MG63 (cell line): ENCODE measurements at places on chromosomes 12 and 14. TPM values are rescaled to one million over a fixed set of nuclear protein-coding genes. Genes with fewer than 3 reads are reported as not detected.

- no peak for DNase-seq
Observed at GRCh38 chr14:93715279-93715927, 72.9 kb downstream of the PRIMA1 start.

- DNase-seq: peak; percentile 37
Observed at GRCh38 chr12:121252712-121253345, 42.9 kb downstream of the P2RX4 start.

GRCh38 chr14:63881926-63882325, 29.1 kb downstream of the SYNE2 start:
- no peak for DNase-seq

- no peak for DNase-seq
Observed at GRCh38 chr12:82015623-82016347, 256.6 kb upstream of the PPFIA2 start.

GRCh38 chr14:53542732-53543131, 389.6 kb upstream of the DDHD1 start:
- no peak for DNase-seq

GRCh38 chr12:51009056-51009440, 17.1 kb downstream of the SLC11A2 start:
- DNase-seq: no peak

DNA sequence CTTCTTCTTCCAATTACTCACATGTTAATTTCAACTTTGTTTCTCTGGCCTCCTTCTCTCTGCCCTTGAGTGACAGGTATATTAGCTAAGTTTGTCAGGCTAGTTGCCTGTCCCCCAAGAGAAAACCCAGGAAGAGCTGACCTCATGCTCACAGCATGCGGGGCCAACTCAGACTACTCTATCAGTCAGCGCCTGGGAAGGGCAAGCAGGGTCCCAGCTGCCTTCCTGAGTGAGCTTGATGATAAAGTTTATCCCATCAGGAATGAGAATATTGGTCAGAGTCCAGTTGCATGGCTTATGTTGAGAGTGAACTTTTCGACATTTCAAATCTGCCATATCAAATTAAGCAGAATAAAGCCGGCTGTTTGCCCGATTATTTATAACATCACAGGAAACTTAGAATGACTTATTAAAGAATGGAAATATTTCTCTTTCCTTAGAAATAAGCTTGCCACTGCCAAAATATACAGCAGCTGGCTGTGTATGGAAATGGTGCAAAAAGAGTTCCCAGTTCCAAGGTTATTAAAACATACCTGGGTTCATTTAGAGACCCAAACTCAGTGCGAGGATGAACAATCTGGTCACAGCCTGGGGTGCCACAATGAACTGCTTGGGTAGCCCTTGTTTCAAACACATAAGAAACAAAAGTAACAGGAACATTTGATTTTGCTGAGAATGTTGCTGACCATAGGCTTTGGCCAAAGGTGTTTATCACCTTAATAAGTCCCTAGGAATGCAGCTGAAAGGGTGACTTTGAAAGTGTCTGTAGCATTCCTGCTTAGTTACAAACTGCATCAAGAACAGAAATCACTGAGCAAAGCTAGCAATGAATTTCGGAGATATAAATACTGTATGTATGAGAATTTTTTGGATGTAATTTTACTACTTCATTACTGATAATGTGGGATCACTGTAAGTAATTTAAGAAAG, 1553.8 kb upstream of the FLRT2 start:
- DNase-seq: no peak

DNA sequence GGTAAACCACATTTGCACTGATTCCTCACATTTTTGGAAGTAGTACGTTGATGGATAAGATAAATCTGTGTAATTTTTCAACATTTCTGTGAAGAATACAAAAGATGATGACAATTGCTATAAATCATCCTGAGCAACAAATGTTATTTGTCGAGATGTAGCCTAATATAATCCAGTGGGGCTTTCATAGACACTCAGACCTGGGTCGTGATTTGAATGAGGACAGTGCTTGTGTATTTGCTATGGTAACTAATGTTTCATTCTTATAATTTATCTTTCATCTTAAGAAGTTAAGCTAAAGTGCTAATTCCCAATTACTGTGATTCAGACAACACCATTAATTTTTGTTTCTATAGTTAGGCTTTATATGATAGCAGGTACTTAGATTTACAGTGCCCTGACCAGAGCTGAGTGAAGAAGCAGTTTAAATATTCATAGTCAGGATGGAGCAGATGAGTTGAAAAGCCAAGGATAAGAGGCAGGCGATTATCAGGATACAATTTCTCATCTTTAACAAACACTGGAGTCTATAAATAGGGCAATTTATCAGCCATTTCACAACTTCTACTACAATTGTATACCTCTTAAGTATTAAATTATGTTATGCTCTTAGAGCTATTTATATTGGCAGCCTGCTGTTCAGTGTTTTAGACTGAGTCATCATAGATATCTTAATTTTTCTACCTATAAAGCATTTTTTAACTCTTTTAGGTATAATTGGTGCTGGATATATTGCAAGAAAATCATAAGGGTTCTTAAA, 359.9 kb downstream of the TRHDE start:
- DNase-seq: no peak

GRCh38 chr12:88393017-88393767, 187.1 kb downstream of the KITLG start:
- no peak for DNase-seq

DNA sequence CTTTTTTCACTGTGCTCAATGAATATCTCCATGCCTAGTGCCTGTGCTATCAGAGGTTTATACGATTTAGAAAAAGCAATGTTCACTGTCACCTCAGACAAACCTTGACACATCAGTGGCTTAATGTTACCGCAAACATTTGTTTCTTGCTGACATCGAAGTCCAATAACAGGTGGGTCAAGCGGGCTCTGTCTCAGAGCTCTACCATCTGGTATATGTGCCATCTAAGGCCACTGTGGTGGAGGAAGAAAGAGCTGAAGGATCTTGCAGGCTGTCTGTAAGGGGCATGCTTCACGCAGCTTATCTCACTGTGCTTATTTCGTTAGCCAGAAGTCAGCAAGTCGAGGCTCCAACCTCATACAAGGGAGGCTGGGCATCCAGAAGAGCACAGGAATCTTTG, 189.5 kb upstream of the NTF3 start:
- no peak for DNase-seq

DNA sequence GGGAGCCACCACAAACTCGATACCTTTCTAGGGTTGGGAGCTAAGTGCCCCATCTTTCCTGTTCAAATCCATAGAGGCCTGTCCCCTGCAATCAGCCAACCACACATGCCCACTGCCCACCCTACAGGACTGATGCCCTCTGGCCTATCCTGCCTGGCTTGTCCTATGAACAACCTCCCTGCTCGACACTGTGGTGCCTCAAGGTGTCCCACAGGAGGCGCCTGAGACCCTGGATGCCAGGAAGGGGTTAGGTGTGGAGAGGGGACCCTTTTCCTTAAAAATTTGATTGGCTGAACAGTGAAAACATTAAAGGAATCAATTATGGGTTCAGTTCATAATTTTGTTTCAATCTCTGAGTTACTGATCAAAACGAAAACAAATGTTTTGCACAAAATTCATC, 97.3 kb upstream of the FZD10 start:
- DNase-seq: no peak

DNA sequence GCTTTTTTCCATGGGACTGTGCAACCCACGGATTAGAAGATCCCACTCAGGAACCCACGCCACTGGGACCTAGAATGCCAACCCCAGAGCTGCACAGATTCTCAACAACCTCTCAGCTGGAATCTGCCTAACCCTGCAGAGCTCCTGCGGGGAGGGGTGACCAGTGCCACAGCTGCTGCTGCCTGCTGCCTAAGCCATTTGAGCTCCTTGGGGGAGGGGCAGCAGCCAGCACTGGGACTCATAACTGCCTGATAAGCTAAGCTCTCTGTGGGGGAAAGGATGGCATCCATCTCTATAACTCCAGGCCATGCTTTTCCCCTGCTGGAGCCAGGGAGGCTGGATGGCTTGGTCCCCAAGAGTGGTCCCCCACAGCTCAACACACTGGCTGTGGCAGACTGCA, 182.8 kb downstream of the SLC5A8 start:
- DNase-seq: no peak

DNA sequence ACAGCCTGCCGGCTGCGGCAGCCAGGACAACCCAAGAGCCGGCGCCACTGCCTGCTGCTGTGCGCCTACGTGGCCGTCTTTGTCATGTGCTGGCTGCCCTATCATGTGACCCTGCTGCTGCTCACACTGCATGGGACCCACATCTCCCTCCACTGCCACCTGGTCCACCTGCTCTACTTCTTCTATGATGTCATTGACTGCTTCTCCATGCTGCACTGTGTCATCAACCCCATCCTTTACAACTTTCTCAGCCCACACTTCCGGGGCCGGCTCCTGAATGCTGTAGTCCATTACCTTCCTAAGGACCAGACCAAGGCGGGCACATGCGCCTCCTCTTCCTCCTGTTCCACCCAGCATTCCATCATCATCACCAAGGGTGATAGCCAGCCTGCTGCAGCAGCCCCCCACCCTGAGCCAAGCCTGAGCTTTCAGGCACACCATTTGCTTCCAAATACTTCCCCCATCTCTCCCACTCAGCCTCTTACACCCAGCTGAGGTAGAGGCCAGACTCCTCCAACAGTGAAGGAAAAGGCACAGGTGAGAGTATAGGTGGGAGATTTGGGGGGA, 10.3 kb downstream of the ZBTB39 start:
- DNase-seq: no peak

- DNase-seq: no peak
Observed at GRCh38 chr12:106254724-106255123, 6.9 kb upstream of the CKAP4 start.

DNA sequence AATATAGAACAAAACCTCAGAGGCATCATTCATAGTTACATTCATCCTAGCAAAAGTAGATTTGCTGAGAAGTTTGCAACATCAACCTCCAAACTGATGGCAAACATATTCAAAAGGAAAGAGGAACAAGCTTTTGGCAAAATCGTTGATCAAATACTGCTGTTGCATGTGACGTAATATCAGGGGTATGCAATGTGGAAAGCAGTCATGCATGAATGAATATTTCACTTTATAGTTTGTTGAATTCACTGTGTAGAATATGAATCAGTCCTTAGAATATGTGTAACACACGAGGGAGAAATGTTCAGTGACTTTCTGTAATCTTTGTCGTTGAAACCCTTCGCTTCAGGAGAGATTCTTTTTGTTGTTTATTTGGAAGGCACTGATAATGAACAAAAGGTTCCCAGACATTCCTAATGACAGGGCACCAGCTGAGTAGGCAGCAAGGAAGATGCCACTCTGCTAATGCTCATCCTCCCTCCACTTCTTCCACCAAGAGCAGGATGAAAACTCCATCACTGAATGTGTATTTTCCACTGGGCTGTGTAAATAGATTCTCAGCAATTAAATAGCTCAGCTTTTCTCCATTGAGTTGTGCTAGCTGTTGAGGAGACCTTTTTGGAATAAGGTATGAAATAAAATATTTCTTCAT, 126.1 kb downstream of the PELI2 start:
- no peak for DNase-seq

DNA sequence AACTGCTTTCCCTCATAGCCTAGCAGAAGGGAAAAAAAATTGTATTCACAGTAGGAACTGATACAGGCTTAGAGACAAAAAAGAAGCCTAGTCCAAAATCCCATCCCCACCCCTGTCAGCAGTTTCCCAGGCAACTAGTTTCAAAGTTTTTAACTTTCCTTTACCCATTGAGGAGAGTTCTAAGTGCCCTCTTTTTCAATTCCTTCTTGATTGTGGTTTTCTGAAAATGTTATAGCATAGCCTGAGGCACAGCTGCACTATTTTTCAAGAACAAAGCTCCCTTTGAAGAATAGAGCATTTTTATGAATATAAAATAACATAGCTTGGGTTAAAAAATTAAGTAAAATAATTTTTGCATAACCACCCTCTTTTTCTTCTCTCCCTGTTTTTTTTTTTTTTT, 81.6 kb downstream of the IPO8 start:
- DNase-seq: no peak

DNA sequence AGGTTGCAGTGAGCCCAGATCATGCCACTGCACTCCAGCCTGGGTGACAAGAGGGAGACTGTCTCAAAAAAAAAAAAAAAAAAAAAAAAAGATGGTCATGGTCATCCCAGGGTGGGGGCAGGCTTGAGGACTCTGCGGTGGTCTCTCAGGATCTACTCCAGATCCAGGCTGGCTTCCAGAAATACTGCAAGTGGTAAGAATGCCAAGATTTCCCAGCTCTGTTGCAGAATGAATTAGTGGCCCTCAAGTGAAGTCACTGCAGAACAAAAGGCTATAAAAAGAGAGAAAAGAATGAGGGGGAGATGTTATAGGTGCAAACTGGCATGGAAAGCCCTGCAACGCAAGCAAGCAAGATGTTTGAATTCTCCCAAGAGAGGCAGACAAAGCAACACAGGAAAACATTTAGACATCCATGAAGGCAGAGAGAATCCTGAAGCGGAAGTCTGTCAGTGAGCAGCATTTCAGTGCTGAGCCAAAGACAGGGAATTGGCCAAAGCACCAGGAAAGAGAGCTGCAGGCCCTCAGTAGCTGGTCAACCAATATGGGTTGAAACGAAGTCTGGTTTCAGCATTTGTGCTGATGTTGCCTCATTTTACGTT, 31.9 kb upstream of the ETFBKMT start:
- DNase-seq: no peak

GRCh38 chr12:104204690-104205480, 10.7 kb upstream of the TXNRD1 start:
- no peak for DNase-seq

- DNase-seq: no peak
Observed at GRCh38 chr12:132396657-132397056, 67.3 kb upstream of the GALNT9 start.

DNA sequence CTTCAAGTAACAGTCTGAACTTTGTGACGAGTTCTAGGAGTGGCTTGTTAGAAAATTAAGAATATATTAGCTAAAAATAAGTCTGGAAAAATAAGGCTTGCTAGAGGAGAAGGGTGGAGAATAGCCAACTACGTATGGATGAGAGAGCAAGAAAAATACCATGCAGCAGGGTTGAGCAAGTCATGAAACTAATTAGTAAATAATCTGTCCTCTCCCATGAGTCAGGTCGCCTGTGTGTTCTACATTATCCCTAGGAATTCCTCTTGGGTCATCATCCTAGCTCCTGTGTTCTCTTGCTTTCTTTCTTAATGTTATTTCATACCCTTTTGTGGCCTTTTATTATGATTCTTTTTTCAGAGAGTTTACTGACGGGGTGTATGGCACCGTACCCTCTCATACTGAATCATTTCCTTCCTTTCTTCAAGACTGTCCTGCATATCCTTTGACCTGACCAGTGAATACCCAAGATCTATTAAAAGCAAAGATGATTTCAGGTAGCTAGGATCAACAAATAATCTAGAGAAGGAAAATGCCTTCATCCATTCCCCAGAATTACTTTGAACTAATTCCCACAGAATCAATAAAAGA, 177.2 kb upstream of the NPAS3 start:
- DNase-seq: no peak

GPR137C gene
- total RNA-seq: 0.81 and 1.1 TPM in 2 replicates

FGF6 gene
- not detected in 2 replicates for total RNA-seq

GLIPR1 gene
- total RNA-seq: 99.6 and 103 TPM in 2 replicates

SLC5A8 gene
- not detected in 2 replicates for total RNA-seq

PTPRQ gene
- total RNA-seq: 4.0 TPM in 2 replicates

ITGA7 gene
- 18.8 and 27.4 TPM in 2 replicates for total RNA-seq

EPYC gene
- not detected in 2 replicates for total RNA-seq

SLC6A15 gene
- 0.30 and 1.5 TPM in 2 replicates for total RNA-seq

E2F7 gene
- total RNA-seq: 2.4 and 2.5 TPM in 2 replicates

IKZF4 gene
- total RNA-seq: 0.30 and 0.54 TPM in 2 replicates
